ENCODE measurements at places on chromosomes 1 and 21. TPM values are rescaled to one million over a fixed set of nuclear protein-coding genes. Genes with fewer than 3 reads are reported as not detected.

Gene NBPF4
- total RNA-seq = not detected

Gene ADAM30
- total RNA-seq = not detected

Gene SPRR1B
- not detected for total RNA-seq

Gene SYNJ1
- total RNA-seq = 5.6 TPM

Gene TRIM67
- not detected for total RNA-seq

Gene ANKRD65
- 2.2 TPM for total RNA-seq

Gene CLEC20A
- total RNA-seq = not detected

Gene RPE65
- total RNA-seq = under 0.01 TPM

Gene KCNK1
- 2.8 TPM for total RNA-seq

Gene SPRR3
- not detected for total RNA-seq

Gene DMBX1
- not detected for total RNA-seq

Gene SRGAP2B
- total RNA-seq = 23.6 TPM

Gene BARHL2
- total RNA-seq = not detected

Gene AK5
- 38.5 TPM for total RNA-seq

Gene CHD5
- total RNA-seq = not detected

Gene TMEM269
- not detected for total RNA-seq

Gene TNFRSF9
- not detected for total RNA-seq

Gene VASH2
- total RNA-seq = not detected

Gene VWA5B1
- total RNA-seq = not detected

Gene ARHGEF10L
- 8.7 TPM for total RNA-seq

Gene SLC25A34
- total RNA-seq = 0.54 TPM

Gene GJA8
- total RNA-seq = not detected

Gene AMIGO1
- 0.36 TPM for total RNA-seq

All from cardiac atrium fibroblast (primary cell).